ENCODE measurements at places on chromosomes 11 and 22.

DNA sequence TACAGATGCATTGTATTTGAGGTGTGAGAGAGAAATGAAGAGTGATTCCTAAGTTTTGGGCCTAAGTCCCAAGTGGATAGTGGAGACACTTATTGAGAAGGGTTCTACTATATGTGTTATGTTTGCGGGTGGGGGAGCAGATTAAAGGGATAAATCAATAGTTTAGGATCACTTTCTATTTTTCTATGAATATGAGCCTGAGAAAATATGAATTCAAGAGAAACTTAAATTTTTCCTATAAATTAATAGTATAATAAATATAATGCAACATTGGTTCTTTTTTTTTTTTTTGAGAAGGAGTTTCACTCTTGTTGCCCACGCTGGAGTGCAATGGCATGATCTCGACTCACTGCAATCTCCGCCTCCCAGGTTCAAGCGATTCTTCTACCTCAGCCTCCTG, 31.3 kb downstream of the AMBRA1 start:
- no peak for DNase-seq

DNA sequence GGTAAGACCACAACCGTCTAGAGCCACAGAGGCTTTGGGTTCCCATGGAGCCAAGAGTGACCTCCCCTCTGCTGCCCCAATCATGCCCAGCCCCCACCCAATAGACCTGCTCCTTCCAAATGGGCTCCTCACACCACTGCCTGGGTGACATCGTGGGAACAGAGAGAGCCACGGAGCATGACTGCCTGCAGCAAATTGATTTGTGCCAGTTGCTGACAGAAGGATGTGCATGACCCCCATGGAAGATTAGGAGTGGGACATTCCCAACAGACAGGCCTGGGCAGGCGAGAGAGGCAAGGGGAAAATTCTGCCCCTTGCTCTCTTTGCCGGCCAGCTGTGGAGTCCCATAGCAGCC, 88.5 kb downstream of the TENM4 start:
- DNase-seq = no peak

DNA sequence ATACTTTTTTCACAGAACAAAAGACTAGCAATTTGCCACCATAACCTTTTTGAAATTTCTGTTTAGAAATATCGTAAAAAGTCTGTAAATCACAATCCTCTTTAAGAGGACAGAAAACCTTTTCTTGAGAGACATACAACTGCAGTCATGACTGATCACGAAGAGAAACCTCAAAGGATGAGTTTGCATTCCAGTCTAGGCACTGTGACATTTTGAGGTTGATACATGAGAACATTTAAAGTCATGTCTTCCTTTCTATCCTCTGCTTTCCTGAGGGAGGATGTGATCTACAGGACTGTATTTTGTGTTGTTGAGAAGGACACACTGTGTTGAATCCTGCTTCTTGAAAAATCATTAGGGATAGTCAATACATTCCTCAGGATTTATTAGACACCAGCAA, 476.7 kb upstream of the CCDC179 start:
- DNase-seq = no peak

DNA sequence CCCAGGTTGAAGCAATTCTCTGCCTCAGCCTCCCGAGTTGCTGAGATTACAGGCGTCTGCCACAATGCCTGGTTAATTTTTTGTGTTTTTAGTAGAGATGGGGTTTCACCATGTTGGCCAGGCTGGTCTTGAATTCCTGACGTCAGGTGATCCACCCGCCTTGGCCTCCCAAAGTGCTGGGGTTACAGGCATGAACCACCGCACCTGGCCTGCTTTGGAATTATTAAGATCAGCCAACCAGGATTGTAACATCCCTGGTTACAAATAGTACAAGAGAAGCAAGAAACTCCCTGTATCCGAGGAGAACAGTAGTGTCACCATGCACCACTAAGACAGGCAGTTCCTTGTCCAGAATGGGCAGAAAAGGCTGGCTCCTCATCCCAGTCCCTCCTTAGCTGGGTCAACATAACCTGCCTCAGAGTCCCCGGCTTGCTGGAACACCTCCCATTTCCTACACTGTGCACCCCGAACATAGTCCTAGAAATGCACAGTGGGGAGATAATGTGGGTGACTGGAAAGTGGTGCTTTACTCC, 77.2 kb upstream of the INCENP start:
- no peak for DNase-seq

GRCh38 chr11:57069942-57070341, 81.2 kb downstream of the OR5AK2 start:
- DNase-seq = no peak

GRCh38 chr11:131925829-131926228, 555.4 kb downstream of the NTM start:
- DNase-seq = no peak

DNA sequence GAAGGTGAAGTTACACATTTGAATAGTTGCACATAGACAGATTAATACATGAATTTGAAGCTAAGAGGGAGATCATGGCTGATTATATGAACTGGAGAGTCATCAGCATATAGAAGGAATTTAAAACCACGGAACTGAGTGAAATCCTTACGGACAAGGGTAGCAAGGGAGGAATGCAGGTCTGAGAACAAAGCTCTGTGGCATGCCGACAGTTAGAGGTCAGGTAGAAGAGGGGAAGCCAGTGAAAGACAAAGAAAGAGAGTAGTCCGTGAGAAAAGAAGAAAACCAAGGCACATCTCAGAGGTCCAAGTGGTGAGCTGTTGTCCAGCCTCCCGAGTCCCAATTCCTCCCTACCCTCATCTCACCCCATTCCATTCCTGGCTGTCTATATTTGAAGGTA, 11.8 kb upstream of the SYT9 start:
- no peak for DNase-seq

DNA sequence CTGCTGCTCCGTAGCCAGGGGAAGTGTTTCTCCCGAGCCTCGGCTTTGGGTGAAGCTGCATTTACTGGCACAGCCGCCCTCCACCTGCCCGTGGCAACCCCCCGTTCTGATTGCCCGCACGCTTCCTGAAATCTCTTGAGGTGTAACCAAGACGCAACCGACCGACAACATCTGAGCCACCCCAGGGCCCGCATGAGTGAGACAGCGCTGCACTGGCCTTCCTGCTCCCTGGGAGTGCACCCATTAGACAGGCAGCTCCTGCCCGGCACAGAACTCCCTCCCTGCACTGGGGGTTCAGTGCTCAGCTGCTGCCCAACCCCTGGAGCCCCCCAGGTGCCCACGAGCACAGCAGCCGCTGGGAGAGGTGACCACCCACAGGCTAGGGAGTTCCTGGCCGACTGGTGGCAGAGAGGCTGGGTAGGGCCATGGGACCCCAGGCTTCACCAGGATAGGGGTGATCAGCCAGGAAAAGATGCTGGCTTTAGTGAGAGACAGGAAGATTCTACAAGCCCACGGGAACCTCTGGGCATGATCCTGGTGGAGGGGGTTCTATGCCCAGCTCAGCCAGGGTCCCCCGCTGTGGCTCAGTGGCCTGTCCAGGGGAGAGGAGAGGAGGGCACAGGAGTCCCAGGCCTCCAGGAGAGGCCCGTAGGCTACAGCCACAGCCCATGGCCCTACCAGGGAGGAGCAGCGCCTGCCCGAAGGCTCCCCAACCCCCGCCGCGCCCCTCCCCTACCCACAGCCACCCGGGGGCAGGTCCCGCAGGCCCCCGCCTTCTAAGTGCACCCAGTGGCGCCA, 14.6 kb downstream of the PLXNB2 start:
- DNase-seq = no peak

GRCh38 chr11:367956-368413, 1.3 kb upstream of the B4GALNT4 start:
- DNase-seq = no peak

All from CD8-positive, alpha-beta memory T cell (primary cell).